ENCODE measurements at places on chromosomes 11 and 22. TPM values are rescaled to one million over a fixed set of nuclear protein-coding genes. Genes with fewer than 3 reads are reported as not detected.

Gene PTS
- 39.9 TPM for total RNA-seq

Gene C11orf87
- not detected for total RNA-seq

Gene EFCAB6
- total RNA-seq, result 4.1 TPM

Gene RIBC2
- total RNA-seq, result 2.9 TPM

Gene NOX4
- 1.9 TPM for total RNA-seq

Gene CD3E
- 15.7 TPM for total RNA-seq

Gene TSGA10IP
- total RNA-seq, result not detected

Gene RGL4
- 0.49 TPM for total RNA-seq

Gene METTL15
- total RNA-seq, result 11.4 TPM

Gene BTBD18
- total RNA-seq, result not detected

Gene SLC22A12
- total RNA-seq, result not detected

Gene SYT12
- 0.58 TPM for total RNA-seq

Gene RFPL3
- not detected for total RNA-seq

Gene CSNK2A3
- total RNA-seq, result 1.6 TPM

Gene PHF21B
- total RNA-seq, result 0.63 TPM

Gene CCT8L2
- total RNA-seq, result not detected

Gene MYO7A
- 21.0 TPM for total RNA-seq

Gene P2RX6
- total RNA-seq, result 2.4 TPM

Gene KMT5B
- total RNA-seq, result 52.2 TPM

Gene TSPAN32
- 1.1 TPM for total RNA-seq

Gene DERL3
- total RNA-seq, result 6.2 TPM

Gene TMEM191B
- total RNA-seq, result 3.4 TPM

Gene BTG4
- not detected for total RNA-seq

Gene ANAPC15
- total RNA-seq, result 33.3 TPM

Gene KIRREL3
- 0.66 TPM for total RNA-seq

Gene UBQLNL
- total RNA-seq, result 0.69 TPM

Gene TUBA8
- total RNA-seq, result 2.1 TPM

Gene RRP7A
- total RNA-seq, result 38.1 TPM

Gene MCHR1
- 0.23 TPM for total RNA-seq

Gene FGF19
- total RNA-seq, result 362 TPM

Measured in mucosa of gallbladder (tissue), 1 donor.